ENCODE measurements at places on chromosomes 5 and 9. TPM values are rescaled to one million over a fixed set of nuclear protein-coding genes. Genes with fewer than 3 reads are reported as not detected.

GRCh38 chr9:121807069-121807822, 155.8 kb downstream of the DAB2IP start:
- H3K36me3 ChIP-seq: no peaks in the 10 kb centered on the region
- no peak for DNase-seq
- no peaks in the 10 kb centered on the region for H3K4me1 ChIP-seq

GRCh38 chr5:2848619-2849018, 97.1 kb upstream of the IRX2 start:
- H3K4me3 ChIP-seq: no peak overlapping the region
- peaks cover 6% of the 10 kb centered on the region for H3K27me3 ChIP-seq
- H3K36me3 ChIP-seq: no peaks in the 10 kb centered on the region
- no peak overlapping the region for H3K27ac ChIP-seq
- no peak for DNase-seq

DNA sequence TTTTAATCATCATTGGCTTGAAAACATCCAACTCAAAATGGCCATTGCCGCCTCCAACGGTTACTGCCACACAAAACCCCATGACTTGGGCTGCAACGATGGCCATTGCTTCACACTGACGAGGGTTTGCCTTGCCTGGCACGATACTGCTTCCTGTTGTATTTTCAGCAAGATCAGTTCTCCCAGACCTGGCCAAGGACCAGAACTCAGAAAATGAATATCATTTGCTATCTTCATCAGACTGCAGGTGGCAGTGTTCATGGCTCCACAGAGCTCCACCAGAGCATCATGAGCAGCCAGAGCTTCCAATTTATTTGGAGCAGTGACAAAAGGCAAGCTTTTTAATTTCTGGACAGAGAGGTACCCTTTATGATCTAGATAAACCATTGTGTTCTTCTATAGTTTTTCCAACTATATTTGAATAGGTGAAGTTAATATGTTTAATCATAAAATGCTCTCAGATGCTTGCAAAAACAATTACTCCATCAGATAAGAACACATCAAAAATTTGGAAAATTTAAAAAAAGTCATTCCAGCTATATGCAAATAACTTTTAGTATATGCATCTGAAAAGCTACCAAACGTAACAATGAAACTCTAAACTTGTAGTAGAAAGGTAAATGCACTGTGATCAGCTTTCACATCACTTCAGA, 10.4 kb downstream of the AMACR start:
- peaks cover 3% of the 10 kb centered on the region for H3K36me3 ChIP-seq
- peaks cover 8% of the 10 kb centered on the region for H3K4me1 ChIP-seq
- DNase-seq: no peak
- H3K27me3 ChIP-seq: no peaks in the 10 kb centered on the region
- H3K4me3 ChIP-seq: no peak overlapping the region

- H3K4me1 ChIP-seq: peaks cover 25% of the 10 kb centered on the region
- H3K27me3 ChIP-seq: peaks cover 21% of the 10 kb centered on the region
- H3K4me3 ChIP-seq: no peak overlapping the region
- DNase-seq: no peak
- no peak overlapping the region for H3K27ac ChIP-seq
These were observed 2.1 kb downstream of the TMED9 start for GRCh38 chr5:177594071-177594470.

DNA sequence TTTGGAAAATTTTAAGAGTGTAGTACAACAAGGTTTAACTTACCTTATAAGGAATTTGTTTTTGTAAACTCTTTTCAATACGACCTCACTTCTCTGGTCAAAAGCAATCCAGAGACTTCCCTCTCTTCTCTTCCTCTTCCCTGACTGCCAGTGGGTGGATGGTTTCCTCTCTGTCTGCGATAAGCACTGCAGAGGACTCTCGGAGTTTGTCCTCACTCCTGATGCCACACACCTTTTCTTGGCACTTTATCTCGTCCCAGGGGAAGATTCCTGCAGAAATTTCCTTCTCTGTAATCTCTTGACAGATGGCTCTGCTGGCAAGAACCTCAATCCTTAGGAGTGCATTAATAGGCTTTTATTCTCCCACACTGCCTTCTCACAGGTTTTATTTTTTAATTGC, 641.6 kb downstream of the NR2F1-AS1 start:
- H3K4me3 ChIP-seq: no peak overlapping the region
- H3K27ac ChIP-seq: no peak overlapping the region
- DNase-seq: no peak
- no peaks in the 10 kb centered on the region for H3K27me3 ChIP-seq
- no peaks in the 10 kb centered on the region for H3K36me3 ChIP-seq

- no peaks in the 10 kb centered on the region for H3K4me1 ChIP-seq
- DNase-seq: no peak
- H3K27ac ChIP-seq: no peak overlapping the region
- no peaks in the 10 kb centered on the region for H3K27me3 ChIP-seq
- H3K4me3 ChIP-seq: no peak overlapping the region
- no peaks in the 10 kb centered on the region for H3K36me3 ChIP-seq
These were observed 164.3 kb downstream of the SMC2 start for GRCh38 chr9:104258296-104259011.

DNA sequence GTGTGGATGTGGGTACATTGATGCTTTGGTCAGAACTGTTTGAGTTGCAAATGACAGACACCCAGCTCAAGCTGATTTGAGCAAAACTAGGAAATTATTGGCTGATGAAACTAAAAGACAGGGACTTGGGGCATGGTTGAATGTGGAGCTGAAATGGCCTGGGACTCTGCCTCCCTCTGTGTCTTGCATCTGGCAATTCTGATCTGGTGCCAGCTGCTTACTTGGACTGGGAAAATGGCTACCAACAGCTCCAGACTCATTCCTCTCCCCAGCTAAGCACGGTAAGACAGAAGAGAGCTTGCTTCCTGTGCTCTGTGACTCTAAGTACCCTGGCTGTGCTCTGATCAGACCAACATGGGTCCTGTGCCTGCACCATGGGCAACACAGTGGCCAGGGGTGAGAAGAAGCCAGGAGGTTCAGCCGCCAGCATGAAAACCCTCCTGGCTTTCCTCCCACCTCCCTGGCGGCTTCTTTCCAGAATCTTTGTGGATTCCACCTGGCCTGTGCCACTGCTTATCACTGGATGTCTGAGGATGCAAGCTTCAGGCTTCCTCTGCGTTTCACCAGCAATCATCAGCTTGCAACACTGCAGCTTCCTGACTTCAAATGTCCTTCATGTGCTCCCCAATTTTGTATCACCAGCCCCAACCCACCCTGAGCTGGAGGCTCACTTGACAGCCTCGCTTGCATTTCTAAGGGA, 44.1 kb downstream of the C5orf15 start:
- H3K4me3 ChIP-seq: no peak overlapping the region
- H3K4me1 ChIP-seq: no peaks in the 10 kb centered on the region
- no peak overlapping the region for H3K27ac ChIP-seq
- DNase-seq: no peak

- no peak for DNase-seq
- H3K27me3 ChIP-seq: no peaks in the 10 kb centered on the region
- no peaks in the 10 kb centered on the region for H3K36me3 ChIP-seq
- H3K4me1 ChIP-seq: no peaks in the 10 kb centered on the region
- no peak overlapping the region for H3K27ac ChIP-seq
- no peak overlapping the region for H3K4me3 ChIP-seq
These were observed 481.7 kb downstream of the TLE1 start for GRCh38 chr9:81207651-81208050.

GRCh38 chr9:104895572-104895971, 32.4 kb downstream of the ABCA1 start:
- DNase-seq: no peak
- H3K36me3 ChIP-seq: peaks cover 10% of the 10 kb centered on the region
- H3K4me1 ChIP-seq: peaks cover 64% of the 10 kb centered on the region
- no peak overlapping the region for H3K27ac ChIP-seq
- no peaks in the 10 kb centered on the region for H3K27me3 ChIP-seq

DNA sequence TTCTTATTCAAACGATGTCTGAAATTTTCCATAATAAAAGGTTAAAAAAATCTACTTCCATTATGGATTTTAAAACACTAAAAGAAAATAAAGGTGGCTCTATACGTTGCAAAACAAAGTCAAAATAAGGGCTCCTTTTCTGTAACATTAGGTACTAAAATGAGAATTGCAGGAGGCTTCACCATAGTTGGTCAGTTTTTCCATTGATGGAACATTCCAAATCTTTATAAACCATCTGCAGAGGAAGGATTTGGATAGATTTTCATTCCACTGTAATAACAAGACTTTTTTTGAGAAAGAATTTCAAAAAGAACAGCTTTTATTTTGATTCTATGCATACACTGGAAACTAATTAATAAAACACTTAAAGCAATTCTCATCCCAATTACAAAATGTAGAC, 145.6 kb downstream of the LURAP1L start:
- H3K27me3 ChIP-seq: no peaks in the 10 kb centered on the region
- no peak for DNase-seq
- no peaks in the 10 kb centered on the region for H3K36me3 ChIP-seq
- H3K4me1 ChIP-seq: peaks cover 19% of the 10 kb centered on the region
- no peak overlapping the region for H3K4me3 ChIP-seq
- H3K27ac ChIP-seq: no peak overlapping the region

- no peak overlapping the region for H3K27ac ChIP-seq
- DNase-seq: no peak
- no peaks in the 10 kb centered on the region for H3K4me1 ChIP-seq
These were observed 197.8 kb downstream of the HSPA4 start for GRCh38 chr5:133249593-133249992.

DNA sequence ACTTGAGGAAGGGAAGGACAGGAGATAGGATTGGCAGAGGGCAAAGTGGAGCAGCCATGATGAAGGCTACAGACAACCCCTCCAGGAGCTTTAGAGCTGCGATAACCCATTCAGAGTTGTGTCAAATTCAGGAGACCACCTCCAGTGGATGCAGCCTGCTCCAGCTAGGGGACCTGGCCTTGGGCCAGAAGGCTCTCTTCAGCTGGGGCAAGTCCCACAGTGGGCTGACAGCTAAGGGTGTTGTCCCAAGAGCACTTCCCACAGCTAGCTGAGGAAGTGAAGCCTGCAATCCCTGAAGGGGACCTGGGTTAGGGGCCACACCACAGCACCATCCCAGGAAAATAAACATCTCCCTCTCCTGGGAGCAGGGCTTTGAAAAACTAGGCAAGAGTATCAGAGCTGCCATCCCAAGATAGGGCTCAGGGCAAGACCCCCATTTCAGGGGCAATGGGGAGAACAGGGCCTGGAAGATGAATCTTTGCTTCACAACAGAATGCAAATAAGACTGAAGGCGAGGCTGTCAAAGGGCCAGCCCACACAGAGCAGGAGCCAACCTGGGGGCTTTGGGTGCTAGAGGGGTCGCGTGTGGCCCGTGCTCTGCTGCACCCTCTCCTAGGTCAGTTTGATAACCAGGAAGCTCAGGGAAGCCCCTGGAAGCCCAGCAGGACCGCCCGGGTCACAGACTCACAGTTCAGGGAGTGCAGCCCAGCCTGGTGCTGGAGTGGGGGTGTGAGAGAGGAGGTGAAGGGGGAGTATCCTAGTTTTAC, 19.3 kb upstream of the DAPK1 start:
- no peak overlapping the region for H3K4me3 ChIP-seq
- no peaks in the 10 kb centered on the region for H3K27me3 ChIP-seq
- DNase-seq: no peak
- H3K36me3 ChIP-seq: no peaks in the 10 kb centered on the region

IFNK gene
- total RNA-seq: not detected

DNAJB5 gene
- total RNA-seq: 70.0 TPM

C8G gene
- 3.6 TPM for total RNA-seq

PCDH12 gene
- total RNA-seq: 7.6 TPM

CSF1R gene
- total RNA-seq: 15.5 TPM

TMEM161B gene
- 8.0 TPM for total RNA-seq

GPR150 gene
- total RNA-seq: 0.14 TPM

Data from left ventricle myocardium inferior (tissue), 1 donor.